ENCODE measurements at places on chromosomes 6 and 20. TPM values are rescaled to one million over a fixed set of nuclear protein-coding genes. Genes with fewer than 3 reads are reported as not detected.

- no peak overlapping the region for H3K4me3 ChIP-seq
- H3K4me1 ChIP-seq = peaks cover 29% of the 10 kb centered on the region
- no peaks in the 10 kb centered on the region for H3K36me3 ChIP-seq
Measured at GRCh38 chr6:150403458-150404246, 34.8 kb downstream of the IYD start.

Gene MUCL3
- not detected for total RNA-seq

- no peak for DNase-seq
- H3K27ac ChIP-seq = no peak overlapping the region
- H3K4me1 ChIP-seq = peaks cover 16% of the 10 kb centered on the region
- no peaks in the 10 kb centered on the region for H3K36me3 ChIP-seq
Measured at GRCh38 chr6:7973584-7973983, 63.0 kb upstream of the TXNDC5 start.

DNA sequence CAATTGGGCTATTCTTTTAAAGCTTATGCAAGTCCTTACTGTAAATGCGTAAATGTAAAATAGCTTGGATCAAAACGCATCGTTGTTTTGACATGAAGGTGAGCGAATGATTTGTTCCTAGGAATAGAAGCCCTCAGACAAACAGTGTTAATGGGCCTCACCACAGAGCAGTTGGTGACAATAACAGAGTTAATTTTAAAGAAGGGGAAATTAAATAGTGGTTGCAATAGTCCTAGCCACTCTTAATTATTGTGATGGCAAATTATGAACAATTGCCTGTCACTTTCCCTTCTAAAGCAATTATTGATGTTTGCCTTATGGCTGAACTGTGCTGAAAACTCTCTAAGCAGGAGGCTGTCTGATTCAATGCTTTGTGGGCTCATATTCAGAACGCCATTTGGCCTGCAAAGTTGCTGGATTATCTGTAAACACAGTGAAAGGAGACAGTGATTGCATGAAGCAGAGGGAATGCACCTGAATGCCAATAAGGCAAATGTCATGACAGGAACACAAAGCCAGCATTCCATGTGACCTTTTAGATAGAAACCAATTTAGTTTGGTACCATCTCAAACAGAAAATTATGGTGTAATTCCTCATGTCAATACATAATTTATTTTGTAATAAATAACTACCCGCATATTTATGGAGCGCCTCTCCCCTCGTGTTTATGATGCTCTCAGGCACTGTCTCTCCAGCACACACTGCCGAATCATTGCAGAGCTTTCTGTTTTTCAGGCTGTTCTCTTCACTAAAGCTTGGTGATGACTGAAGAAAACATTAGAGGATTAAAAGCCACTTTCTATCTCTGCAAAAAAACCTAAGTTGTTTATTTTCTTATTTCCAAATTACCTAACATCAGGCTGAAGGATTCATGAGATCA is 387.5 kb downstream of the HACE1 start:
- no peak overlapping the region for H3K4me3 ChIP-seq
- H3K36me3 ChIP-seq = no peaks in the 10 kb centered on the region
- H3K4me1 ChIP-seq = no peaks in the 10 kb centered on the region
- H3K27ac ChIP-seq = no peak overlapping the region

Gene TNFRSF6B
- total RNA-seq = 2.9 TPM

GRCh38 chr6:15475261-15475660 is 187.6 kb downstream of the DTNBP1 start:
- H3K27me3 ChIP-seq = no peaks in the 10 kb centered on the region
- H3K36me3 ChIP-seq = no peaks in the 10 kb centered on the region
- no peak overlapping the region for H3K27ac ChIP-seq
- no peak for DNase-seq

Gene ARHGAP40
- not detected for total RNA-seq

DNA sequence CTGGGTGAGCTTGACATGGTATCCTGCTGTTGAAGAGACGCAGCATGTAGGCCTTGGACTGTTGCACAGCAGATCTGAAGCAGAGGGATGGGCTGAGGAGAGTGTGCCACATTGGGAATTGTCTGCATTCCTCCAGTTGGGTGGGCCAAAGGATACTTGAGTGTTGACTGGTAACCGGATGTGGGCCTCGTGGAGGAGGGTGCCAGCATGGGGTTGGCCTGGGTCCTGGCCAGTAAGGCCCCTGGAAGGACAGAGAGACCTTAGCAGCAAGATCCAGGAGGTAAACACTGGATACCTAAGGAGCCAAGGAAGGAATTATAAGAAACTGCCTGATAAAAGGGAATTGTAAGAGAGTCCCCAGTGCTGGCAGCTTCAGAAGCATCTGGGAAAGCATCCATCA is 76.9 kb downstream of the FIG4 start:
- no peak overlapping the region for H3K4me3 ChIP-seq
- no peaks in the 10 kb centered on the region for H3K36me3 ChIP-seq
- peak overlapping the region; percentile 85 for H3K27ac ChIP-seq

DNA sequence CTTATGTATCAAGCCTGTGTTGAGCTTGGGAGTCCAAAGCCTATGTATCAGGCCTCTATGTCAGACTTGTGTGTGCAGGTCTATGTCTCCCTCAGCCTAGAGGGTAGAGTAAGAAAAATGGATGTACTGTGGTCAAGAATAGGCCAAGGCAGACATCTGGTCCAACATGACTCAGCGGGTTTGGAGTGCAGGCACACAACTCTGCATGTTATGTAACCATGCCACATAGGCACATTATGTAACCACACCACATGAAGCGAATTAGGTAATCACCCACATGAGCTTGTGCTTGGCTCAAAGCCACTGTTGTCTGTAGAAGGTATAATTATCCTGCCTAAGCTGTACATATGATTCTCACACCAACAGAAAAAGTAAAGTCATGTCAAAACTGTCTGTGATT is 1190.5 kb upstream of the EYS start:
- H3K27ac ChIP-seq = no peak overlapping the region
- H3K36me3 ChIP-seq = no peaks in the 10 kb centered on the region
- H3K4me1 ChIP-seq = no peaks in the 10 kb centered on the region
- no peak overlapping the region for H3K4me3 ChIP-seq
- no peaks in the 10 kb centered on the region for H3K27me3 ChIP-seq

Gene KIF16B
- 9.0 TPM for total RNA-seq

Gene GPLD1
- 0.72 TPM for total RNA-seq

Gene WFDC12
- total RNA-seq = not detected

GRCh38 chr6:38099221-38099620 is 279.7 kb downstream of the ZFAND3 start:
- peaks cover 14% of the 10 kb centered on the region for H3K4me1 ChIP-seq
- peaks cover 2% of the 10 kb centered on the region for H3K36me3 ChIP-seq
- H3K27ac ChIP-seq = no peak overlapping the region
- DNase-seq = no peak
- no peak overlapping the region for H3K4me3 ChIP-seq

Gene BRD2
- 116 TPM for total RNA-seq

GRCh38 chr6:4649728-4650127 is 126.5 kb upstream of the CDYL start:
- no peak overlapping the region for H3K4me3 ChIP-seq
- no peak overlapping the region for H3K27ac ChIP-seq
- no peaks in the 10 kb centered on the region for H3K36me3 ChIP-seq
- peak; percentile 22 for DNase-seq
- H3K27me3 ChIP-seq = no peaks in the 10 kb centered on the region

- no peaks in the 10 kb centered on the region for H3K36me3 ChIP-seq
- DNase-seq = no peak
- no peak overlapping the region for H3K4me3 ChIP-seq
- no peak overlapping the region for H3K27ac ChIP-seq
- peaks cover 26% of the 10 kb centered on the region for H3K4me1 ChIP-seq
Measured at GRCh38 chr6:105485456-105485855, 82.6 kb upstream of the PREP start.
